ENCODE measurements at places on chromosomes 6 and 20.

- no peak for DNase-seq
These were observed at the start of gene BTNL2 for GRCh38 chr6:32406857-32407256. TSS of gene BTNL2 (minus strand) at chr6:32407181. CDS start at chr6:32407123, 58 bp downstream.

- no peak for DNase-seq
These were observed 628.2 kb downstream of the COL12A1 start for GRCh38 chr6:74577619-74578018.

GRCh38 chr6:130672153-130672552 is 155.1 kb upstream of the SMLR1 start:
- DNase-seq = no peak

DNA sequence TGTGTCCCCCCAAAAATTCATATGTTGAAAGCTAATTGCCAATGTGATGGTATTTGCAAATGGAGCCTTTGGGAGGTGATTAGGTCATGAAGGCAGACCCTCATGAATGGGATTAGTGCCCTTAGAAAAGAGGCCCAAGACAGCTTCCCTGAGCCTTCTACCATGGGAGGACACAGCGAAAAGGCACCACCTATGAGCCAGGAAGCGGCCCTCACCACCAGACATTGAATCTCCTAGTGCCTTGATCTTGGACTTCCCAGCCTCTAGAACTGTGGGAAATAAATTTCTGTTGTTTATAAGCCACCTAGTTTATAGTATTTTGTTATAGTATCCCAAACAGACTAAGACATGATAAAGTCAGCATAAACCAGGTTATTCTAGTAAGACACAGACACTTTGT is 18.9 kb downstream of the EDN1 start:
- DNase-seq = no peak

DNA sequence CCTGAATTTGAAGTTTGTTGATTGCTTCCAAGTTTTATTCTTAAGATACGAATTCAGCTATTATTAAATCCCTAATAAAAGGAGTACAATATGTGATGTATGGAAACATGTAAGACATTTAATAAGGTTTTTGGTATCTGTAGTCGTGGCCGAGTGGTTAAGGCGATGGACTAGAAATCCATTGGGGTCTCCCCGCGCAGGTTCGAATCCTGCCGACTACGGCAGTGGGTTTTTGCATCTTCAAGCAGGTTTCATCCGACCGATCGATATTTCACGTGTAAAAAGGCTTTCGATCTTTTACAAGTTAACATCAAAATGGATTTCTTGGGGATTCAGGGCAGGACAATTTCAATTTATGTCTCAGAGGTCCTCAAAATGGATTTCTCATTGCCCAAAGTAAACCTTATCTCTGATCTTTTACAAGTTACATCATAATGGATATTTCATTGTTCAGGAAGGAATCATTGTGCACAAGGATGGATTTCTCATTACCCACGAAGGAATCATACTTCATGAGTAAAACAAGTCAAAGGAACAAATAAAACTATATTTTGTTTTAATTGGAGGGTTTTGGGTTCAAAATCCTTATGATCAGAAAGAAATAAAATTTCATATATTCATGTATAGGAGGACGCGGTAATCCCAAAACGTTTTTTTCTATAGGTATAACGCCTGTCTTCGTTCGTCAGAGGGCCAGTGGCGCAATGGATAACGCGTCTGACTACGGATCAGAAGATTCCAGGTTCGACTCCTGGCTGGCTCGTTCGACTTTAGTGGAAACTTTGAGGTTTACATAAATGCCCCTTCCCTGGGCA is 37.3 kb upstream of the BTN3A2 start:
- DNase-seq = peak; percentile 72

GRCh38 chr6:2186516-2186915 is 58.9 kb downstream of the GMDS start:
- DNase-seq = no peak

- DNase-seq = no peak
These were observed 88.3 kb upstream of the AFDN start for GRCh38 chr6:167738386-167738785.

DNA sequence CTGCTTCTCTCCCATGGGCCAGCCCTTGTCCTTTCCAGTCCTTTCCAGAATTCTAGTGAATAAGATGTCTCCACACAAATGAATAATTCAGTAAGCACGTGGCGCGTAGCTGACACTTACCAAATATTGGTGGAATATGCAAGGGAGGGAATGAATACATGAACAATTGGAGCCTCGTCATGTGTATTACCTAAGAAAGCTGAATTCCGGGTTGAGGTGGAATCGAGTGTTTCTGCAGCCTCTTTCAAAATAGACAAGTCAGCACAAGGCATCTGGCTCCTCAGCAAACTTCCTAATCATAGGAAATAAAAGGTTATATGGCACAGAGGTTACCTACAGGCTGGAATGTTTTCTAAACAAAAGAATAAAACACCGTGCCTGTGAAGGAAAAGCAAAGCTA is 47.0 kb upstream of the NT5E start:
- DNase-seq = no peak

GRCh38 chr20:10626896-10627295 is 46.9 kb downstream of the JAG1 start:
- no peak for DNase-seq

GRCh38 chr6:2414885-2415547 is 169.6 kb upstream of the GMDS start:
- no peak for DNase-seq

DNA sequence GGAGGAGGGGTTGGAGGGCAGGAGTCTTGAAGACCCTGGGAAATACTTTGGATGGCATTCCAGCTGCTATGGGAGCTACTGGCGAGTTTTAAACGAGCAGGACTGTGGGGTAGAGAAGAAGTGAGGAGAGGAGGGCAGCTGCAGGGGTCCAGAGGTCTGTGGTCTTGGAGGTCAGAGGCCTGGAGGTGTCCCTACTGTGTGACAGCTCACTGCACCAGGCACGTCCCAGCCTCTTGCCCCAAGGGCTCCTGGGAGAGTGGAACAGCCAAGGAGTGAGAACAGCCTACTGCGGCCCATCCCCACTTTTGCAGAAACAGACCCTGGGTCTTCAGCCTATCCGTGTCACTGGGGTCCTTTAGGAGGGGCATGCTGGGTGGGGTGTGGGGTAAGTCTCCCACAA is 2.9 kb upstream of the NOL4L start:
- DNase-seq = no peak

GRCh38 chr6:156309017-156309416 is 468.2 kb upstream of the ARID1B start:
- DNase-seq = no peak

- peak; percentile 7 for DNase-seq
These were observed at the start of gene SULF2 for GRCh38 chr20:47785311-47785853. TSS of gene SULF2 (minus strand) at chr20:47785481. CDS start at chr20:47757363, 28,118 bp downstream.

GRCh38 chr6:44133003-44133931 is 5.9 kb downstream of the TMEM63B start:
- DNase-seq = no peak

DNA sequence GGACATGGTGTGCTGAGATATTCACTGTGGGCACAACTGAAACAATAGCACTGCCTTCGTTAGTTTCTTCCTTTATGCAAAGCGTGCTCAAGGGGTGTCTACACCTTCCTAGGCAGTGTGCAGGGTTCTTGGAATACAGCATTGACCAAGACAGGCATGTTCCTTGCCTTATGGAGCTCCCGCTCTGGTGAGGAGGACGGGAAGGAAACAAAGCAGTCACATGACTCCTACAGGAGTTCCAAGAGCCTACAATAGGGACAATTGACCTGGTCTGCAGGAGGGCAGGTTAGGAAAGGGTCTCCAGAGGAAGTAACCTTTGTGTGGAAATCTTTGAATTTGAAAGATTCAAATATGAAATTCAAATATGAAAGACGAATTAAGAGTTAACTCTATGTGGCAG is 25.8 kb upstream of the SIRPB2 start:
- DNase-seq = no peak

DNA sequence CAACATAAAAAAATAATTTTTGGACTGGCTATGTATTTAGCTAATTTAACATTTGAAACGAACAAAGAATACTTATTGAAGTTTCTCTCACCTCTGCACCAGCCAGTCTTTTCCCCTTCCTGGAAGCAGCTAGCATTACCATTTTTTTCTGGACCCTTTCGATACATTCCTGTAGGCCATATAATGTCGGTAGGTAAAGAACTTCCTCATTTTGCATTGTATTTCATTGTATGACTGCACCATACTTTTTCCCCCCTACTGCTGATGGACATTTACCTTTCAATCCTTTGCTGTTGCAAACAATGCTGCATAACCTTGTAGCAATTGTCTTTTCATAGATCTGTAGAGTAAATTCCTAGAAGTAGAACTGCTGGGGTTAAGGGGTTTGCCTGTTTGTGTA is 17.6 kb downstream of the CBFA2T2 start:
- no peak for DNase-seq

DNA sequence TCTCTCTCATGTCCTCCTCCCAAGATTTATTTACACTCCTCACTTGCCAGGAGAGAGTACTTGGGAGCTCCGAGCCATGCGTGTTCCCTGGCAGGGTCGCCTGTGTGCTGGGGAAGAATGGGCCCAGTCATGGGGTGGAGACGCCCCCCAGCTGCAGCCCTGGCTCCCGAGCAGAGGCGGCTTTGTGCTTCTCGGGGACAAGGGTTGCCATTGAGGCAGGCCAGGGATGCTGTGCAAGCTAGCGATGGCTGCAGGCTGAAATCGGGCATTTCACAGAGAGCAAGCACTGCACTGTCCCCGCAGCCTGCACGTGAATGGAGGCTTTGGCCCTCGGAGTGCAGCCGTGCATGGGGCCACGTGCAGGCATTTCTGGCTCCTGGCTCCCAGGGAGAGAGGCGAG is 23.8 kb downstream of the PHACTR3 start:
- DNase-seq = no peak

- no peak for DNase-seq
These were observed 11.2 kb downstream of the MED20 start for GRCh38 chr6:41909727-41910126.

DNA sequence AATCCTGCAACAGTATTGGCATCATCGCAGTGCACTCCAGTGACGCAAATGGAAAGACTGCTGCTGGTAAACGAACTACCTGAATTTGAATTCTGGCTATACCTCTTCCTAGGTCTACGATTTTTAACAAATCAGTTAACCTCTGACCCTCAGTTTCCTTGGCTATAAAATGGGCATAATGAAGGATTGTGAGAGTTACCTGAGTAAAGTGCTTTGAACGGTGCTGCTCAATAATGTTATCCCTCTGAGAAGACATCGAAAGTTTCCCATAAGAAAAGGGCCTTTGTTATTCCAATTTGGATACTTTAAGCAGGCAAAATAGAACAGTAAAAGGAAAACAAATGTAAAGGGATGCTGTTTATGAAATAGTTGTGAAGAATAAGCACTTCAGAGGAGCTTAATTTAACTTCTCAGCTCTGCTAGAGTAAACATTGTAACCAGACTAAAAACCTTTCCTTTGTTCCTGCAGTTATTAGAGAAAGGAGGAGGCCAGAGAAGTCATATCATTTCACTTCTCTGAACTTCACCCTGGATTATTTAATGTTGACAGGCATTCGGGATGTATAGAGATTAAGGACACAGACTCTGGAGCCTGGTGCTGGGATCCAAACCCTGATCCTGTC is 5.8 kb downstream of the SGK1 start:
- DNase-seq = no peak

- no peak for DNase-seq
These were observed 92.9 kb upstream of the NRSN1 start for GRCh38 chr6:24032896-24033688.

DNA sequence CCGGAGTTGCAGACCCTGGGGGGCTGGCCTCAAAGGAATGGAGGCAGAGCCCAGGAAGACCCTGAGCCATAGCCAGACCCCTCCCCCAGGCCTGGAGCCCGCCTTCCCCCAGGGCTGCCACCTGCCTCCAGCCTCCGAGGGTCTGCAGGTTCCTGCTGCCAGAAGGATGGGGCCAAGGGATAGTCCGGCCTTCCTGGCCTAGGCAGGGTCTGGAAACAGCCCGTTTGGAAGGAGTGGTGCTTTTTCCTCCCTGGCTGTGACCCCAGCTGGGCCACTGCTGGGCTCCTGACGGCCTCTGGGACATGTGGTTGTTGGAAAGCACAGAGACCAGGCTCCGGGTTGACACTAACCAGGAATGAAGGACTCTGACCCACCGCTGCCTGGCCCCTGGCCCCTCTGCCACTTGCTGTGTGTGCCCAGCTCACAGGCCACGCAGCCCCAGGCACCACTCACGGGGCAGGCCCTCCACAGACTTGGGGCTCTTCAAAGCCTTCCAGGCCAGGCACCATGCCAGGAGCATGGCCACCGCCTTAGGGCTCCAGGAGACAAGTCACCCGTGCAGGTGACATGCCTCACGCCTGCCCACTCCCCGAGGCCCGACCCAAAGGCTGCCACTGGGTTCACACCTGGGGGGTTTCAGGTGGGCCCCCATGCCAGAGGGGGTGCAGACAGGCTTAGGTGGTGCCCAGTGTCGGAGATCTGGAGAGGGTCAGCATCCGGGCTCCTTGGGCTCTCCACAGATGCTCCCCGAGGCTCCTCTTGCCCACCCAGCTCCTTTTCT is 3.9 kb upstream of the LAMA5 start:
- DNase-seq = no peak

GRCh38 chr6:107304421-107305025 is 154.8 kb downstream of the PDSS2 start:
- no peak for DNase-seq

- DNase-seq = no peak
These were observed 247.0 kb downstream of the ATXN1 start for GRCh38 chr6:16514249-16514648.

DNA sequence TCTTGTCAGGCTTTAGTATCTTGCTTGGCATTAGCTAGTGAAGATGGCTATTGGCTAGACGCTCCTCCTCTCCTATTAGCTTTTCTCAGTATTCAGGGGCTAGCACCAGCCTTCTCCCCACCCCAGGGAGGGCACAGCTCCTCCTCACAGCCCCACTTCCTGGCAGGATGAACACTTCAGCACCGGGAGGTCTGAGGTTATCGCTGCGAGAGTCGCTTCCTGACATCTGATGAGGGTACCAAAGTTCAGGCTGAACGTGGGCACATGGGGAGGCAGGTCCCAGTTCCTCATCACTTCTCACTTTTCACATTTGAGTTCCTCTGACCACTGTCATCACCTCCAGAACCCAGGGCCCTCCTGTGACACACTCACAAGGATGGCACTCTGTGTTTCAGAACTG is 66.6 kb downstream of the LAMA4 start:
- no peak for DNase-seq

GRCh38 chr6:33954453-33954852 is 150.7 kb upstream of the MLN start:
- DNase-seq = no peak

DNA sequence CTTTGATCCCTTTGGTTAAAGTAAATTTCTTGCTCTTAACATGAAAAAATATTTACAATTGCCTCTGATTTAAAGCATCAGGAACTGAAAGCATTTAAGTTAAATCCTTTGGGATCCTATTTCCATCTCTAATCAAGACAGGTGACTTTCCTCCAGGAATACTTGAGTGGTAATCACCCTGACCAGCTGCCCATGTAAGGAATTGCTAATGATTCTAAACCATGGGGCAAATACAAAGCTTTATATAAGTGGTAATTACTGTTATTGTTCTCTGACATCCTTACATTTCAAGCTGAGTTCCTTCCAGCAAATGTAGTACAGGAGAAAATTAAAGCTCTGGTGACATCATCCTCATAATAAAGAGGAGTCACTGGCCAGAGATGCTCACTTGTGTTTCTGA is 100.6 kb downstream of the CRYBG1 start:
- DNase-seq = no peak

- no peak for DNase-seq
These were observed 1090.0 kb downstream of the EPHA7 start for GRCh38 chr6:92329208-92329847.

All from NCI-H1092 treated with DMSO at 0.1 percent for 48 hours (cell line).